ENCODE measurements at places on chromosomes 6 and 20.

- no peak for DNase-seq
Observed at GRCh38 chr20:56826705-56827665, 197.9 kb downstream of the TFAP2C start.

- no peak for DNase-seq
Observed at GRCh38 chr6:151279891-151280290, 40.1 kb downstream of the AKAP12 start.

DNA sequence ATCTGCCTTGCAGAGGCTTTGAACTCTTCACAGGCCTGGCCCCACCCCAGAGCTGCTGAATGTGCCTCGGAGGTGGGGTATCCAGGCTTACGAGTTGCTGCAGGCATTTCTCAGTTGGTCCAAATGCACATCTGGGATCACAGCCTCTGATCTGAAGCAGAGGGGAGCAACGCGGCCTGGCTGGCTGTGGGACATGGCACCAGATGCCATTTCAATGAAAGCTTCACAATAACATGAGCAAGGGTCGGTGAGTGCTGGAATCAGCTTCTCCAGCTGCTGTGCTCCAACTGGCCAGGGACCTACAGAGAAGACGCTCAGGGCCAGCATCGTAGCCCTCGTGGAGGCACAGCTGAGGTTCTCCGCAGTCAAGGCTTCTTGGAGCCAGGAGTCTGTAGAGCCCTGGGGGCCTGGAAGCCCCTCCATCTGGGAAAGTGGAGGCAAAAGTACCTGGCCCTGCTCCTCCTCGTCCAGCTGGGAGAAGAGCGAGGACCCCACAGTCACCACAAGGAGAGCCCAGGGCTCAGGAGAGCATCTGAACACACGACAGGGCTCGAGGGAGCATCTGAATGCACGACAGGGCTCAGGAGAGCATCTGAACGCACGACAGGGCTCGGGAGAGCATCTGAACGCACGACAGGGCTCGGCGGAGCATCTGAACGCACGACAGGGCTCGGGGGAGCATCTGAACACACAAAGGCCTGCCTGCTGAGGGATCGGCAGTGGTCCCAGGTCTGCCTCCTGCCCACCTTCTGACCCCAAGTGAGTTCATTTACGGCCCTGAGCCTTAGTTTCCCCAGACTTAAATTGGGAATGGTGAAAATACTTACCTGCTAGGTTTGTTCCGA is 165.2 kb downstream of the DLL1 start:
- DNase-seq, result no peak

GRCh38 chr20:37295001-37295400 is 5.5 kb downstream of the MANBAL start:
- no peak for DNase-seq

DNA sequence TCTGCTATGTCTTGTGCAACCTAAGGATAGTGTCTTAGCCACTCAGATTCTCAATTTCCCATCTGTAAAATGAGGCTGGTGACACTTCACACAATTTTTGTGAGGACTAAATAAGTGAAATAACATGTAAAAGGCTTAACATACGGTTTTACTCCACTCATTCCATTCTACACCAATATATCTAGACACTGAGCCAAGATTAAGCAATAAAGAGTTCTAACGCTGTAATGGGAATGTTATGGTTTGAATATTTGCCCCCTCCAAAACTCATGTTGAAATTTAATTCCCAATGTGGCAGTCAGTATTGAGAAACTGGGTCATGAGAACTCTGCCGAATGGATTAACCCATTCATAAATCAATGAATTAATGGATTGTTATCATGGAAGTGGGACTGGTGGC is 301.0 kb downstream of the HACE1 start:
- DNase-seq, result no peak

DNA sequence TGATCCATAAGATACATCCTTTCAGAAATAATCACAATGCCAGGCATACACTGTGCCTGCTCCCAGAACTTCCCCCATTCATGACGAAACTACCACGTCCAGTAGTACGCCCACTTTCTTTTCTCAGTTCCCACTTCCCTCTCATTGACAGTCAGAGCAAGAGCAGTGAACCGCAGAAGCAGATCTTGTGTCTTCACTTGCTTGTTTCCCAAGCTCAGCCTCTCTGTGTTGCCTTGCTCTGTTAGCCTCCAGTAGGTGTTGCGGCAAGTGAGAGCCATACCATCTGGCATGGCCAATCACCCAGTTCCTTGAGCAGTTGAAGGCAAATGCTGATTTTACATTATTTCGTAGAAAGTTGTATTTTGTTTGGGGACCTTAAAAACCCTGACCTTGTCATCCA is 11.7 kb downstream of the UST start:
- peak; percentile 67 for DNase-seq

DNA sequence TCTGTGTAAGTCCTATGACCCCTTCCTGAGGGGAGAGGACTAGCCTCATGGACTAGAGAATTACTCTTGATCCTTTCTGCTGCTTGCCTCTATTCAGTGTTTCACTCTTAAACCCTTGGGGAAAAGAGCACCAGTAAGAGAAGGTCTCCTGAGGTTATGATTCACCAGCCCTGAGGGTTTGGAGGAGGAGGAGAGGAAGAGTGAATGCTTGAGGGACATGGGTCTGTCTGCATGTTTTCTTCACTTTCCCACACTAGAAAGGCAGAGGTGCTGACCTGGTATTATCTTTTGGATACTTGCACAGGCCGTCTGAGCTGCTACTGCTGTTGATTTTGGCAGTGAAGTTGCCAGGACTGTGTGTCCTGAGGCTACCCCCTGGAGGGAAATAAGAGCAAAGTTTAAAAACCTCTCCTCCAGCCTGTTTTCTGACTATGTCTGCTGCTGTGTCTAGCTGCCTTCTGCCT is 78.3 kb downstream of the CD109 start:
- DNase-seq, result no peak

- DNase-seq, result no peak
Observed at GRCh38 chr20:32482143-32482441, 103.0 kb downstream of the NOL4L start.

GRCh38 chr6:153944201-153944600 is 94.8 kb upstream of the OPRM1 start:
- no peak for DNase-seq

DNA sequence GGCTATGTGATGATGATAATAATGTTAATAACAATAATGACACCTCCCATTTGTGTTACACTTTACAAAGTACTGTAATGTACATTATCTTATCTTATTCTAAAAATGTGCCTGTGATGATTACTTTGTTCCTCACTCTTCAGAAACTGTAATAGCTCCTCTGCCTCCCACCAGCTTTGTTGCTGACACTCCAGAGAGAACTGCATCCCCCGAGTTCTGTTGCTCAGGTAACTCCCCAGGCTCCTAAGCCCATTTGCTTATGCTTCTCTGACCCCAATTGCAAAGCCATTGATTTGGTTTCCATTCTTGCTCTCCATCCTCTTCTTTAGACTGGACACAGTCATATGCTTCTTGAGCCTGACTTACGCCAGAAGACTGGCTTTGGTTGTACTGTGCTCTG is 319.7 kb downstream of the EPM2A start:
- no peak for DNase-seq

- DNase-seq, result no peak
Observed at GRCh38 chr6:70813885-70814284, 143.0 kb downstream of the B3GAT2 start.

DNA sequence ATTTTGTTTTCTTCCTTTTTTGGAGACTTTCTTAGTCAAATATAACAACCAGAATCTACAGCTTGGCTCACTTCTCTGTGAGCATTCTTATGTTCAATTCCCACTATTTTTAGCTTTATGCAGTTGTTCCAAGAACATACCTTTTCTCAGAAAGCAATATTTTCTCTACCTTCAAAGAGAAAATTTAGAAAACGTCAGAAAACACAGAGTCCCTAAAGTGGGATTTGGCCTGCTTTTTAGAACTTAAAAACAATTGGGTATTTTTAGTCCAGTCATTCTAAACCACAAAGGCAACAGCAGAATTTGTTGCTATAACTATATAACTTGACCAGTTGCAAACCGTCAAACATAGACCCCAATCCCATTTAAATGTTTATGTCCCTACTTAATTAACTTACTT is 133.1 kb downstream of the MOXD1 start:
- no peak for DNase-seq

GRCh38 chr6:117414770-117415169 is 11.0 kb downstream of the ROS1 start:
- no peak for DNase-seq

GRCh38 chr20:55668631-55669030 is 336.7 kb downstream of the CBLN4 start:
- no peak for DNase-seq

- DNase-seq, result no peak
Observed at GRCh38 chr6:157842212-157842611, 19.2 kb downstream of the SNX9 start.

DNA sequence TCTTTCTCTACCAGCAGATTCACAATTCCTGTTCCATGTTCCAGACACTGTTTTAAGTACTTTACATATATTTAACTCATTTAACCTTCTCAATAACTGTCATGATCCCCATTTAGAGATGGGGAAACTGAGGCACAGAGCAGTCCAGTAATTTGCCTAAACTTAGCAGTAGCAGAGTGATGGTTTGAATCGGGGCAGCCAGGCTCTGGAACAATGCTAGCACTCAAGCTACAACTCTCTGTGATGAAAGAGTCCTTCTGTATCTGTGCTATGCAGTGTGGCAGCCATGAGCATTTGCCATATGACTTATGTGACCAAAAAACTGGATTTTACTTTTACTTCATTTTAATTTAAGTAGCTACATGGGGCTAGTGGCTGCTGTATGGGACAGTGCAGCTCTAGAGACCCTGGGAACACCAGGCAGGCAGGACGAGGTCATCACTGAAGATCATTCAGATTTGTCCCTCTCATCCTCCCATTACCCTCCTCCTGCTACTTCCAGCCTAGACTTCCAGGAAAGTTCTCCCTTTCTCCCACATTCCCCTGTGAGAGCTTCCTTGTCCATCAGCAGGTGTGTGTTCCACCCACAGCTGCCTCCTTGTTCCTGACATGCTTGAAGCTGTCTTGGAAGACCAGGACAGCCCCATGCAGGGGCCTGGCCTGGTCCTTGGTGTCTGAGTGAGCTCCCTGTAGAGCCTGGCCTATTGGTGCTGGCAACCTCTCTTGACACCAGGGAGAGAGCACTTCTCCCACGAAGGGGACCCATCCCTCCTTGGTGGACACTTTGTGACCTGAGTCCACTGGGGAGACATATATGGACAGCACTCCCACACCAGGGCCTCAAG is 157.0 kb downstream of the MRPL14 start:
- DNase-seq, result no peak

All from activated CD8-positive, alpha-beta T cell treated with anti-CD3 and anti-CD28 coated beads for 36 hours (primary cell).